ENCODE measurements at places on chromosomes 16 and 17.

DNA sequence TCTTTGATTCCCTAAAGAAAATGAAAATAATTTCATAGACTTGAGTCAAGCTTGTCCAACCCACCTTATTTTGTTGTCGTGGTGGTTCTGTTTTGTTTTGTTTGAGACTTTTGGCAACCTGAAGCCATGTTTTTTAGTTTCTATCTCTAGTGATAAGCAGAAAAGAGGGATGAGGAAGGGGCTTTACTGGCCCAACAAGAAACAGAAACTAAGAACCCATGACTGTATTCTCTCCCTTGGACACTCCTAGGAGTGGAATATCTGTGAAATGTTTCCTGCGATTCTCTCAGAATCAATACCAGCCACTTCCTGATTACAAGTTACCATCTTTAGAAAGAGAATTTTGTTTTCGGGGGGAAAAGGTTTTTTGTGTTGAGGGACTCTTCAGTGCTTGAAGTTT lies 207.5 kb downstream of the PRKCA start:
- no peak for ATAC-seq

DNA sequence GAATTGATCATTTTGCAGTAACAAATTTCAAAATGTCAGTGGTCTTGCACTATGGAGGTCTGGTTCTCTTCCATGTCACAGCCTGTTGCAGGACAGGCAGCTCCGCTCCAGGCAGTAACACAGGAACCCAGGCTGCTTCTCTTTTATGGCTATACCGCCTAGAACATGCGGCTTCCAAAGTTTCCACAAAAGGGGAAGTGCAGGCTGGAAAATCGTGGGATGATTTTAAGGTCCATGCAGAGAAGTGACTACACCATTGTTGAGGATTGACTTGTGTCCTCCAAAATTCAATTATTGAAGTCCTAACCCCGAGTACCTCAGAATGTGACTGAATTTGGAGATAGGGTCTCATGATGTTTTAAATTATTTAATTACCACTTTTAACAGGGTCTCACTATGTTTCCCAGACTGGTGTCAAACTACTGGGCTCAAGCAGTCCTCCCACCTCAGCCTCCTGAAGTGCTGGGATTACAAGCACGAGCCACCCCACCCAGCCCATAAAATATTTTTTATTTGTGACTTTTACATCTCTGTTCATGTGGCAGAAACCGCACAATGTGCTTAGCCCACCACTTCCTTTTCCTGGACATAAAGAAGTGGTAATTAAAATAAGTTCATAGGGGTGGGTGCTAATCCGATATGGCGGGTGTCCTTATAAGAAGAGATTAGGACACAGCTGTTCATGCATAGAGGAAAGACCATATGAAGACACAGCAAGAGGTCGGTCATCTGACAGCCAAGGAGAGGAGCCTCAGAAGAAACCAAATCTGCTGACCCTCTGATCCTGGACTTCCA lies 279.2 kb upstream of the RPL38 start:
- ATAC-seq: no peak

DNA sequence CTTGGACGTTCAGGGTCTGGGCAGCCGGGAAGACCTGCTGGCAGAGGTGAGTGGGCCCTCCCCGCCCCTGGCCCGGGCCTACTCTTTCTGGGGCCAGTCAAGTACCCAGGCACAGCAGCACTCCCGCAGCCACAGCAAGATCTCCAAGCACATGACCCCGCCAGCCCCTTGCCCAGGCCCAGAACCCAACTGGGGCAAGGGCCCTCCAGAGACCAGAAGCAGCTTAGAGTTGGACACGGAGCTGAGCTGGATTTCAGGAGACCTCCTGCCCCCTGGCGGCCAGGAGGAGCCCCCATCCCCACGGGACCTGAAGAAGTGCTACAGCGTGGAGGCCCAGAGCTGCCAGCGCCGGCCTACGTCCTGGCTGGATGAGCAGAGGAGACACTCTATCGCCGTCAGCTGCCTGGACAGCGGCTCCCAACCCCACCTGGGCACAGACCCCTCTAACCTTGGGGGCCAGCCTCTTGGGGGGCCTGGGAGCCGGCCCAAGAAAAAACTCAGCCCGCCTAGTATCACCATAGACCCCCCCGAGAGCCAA lies 8.6 kb upstream of the ABCC3 start:
- ATAC-seq: peak; percentile 97

GRCh38 chr17:27341041-27341471 lies 47.1 kb downstream of the WSB1 start:
- peak; percentile 64 for ATAC-seq

- no peak for ATAC-seq
Measured at GRCh38 chr16:31107465-31107867, 720 bp upstream of the BCKDK start.

- ATAC-seq: no peak
Measured at GRCh38 chr16:85708338-85708737, 19.6 kb upstream of the GINS2 start.

DNA sequence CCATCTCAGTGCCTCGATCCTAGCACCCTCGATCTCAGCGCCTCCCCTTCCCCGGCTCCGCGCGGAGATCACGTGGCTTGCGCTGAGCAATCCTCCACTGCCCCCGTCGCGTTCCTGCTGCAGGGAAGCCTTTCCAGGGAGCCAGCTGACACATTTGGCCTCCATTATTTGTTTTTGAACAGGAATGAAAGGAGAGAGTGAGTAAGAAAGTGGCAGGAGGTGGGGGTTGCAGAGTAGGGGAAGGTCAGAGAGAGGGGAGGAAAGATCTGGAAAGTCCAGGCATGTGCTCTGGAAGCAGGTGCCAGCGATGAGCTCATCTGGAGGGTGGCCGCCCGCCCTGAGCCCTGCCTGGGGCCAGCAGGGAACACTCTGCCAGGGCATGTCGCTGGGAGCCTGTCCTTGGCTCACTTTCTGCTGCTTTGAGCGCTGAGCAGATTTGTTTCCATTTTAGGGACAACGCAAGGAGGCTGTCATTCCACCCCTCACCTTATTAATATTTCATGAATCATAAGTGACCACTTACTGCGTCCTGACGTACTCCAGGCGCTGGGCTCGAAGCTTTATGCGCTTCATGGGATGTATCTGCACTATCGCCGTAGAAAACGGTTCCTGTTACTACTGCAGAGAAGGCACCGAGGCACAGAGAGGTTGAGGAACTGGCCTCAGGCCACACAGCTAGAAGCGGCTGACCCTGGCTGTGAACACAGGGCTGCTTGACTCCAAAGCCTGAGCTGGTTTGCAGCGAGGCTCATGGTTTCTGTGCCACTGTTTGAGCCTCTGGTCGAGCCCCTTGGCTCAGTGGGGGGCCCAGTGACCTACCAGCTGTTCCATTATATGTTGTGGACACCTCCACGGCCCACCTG lies 283.1 kb downstream of the SEC14L1 start:
- peak; percentile 50 for ATAC-seq

GRCh38 chr16:58054289-58054688 lies 28.7 kb downstream of the MMP15 start:
- no peak for ATAC-seq

- ATAC-seq: no peak
Measured at GRCh38 chr17:61878984-61879612, 15.8 kb upstream of the BRIP1 start.

DNA sequence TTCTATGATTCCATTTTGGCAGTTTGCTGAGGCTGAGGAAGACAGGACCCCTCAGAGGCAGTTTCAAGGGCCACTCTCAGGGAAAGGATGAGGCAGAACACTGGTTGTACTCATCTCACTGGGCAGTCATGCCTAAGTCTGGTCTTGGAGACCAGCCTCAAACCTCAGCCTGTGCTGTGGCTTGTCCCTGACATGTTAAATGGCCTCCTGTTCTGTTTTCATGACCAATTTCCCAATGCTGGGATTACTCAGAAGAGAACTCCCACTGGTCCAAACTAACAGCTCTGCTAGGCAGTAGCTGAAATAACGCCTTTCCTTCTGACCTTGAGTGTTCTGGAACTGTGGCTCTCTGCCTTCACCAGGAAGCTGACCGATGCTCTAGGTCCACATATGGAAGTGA lies 8.4 kb upstream of the SPDYE4 start:
- ATAC-seq: no peak

DNA sequence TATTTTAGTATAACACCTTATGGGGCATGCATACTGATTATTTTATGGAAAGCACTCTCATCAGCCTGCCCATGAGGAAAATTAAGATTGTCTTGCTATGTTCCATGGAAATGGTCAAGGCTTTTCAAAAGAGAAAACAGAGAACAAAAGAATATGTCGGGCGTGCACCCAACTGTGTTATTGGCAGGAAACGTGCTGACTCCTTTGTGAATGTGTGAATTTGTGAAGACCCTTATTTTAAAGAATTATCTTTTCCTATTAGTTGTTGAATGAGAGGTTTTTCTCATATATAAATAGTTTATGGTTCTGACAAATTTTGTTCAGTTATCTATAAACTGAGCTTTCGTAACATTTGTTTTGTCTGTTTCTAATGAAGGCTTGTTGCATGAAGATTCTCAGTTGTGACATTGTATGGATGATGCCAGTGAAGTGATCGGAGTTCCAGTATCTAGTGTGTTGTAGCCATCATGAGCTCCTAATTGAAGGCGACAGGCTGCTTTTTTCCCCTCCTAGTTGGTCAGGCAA lies 180.0 kb downstream of the BCAS3 start:
- no peak for ATAC-seq

DNA sequence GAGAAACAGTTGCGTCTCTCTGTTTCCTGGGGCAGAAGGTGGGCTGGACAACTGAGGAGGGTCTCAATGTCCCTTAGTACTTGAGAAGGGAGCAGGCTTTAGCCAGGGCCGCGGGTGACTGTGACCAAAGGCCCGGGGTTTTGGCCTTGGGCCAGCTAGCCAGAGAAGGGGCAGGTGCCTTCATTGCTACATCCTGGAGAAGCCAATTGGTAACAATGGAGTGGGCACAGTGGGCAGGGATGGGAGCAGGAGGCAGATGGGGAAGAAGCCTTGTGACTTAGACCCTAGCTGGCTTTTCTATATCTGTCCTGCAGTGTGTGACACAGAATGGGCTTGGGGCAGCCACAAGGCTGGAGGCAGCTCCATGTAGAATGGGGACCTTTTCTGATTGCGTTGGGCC lies 46.0 kb downstream of the CLEC16A start:
- no peak for ATAC-seq

DNA sequence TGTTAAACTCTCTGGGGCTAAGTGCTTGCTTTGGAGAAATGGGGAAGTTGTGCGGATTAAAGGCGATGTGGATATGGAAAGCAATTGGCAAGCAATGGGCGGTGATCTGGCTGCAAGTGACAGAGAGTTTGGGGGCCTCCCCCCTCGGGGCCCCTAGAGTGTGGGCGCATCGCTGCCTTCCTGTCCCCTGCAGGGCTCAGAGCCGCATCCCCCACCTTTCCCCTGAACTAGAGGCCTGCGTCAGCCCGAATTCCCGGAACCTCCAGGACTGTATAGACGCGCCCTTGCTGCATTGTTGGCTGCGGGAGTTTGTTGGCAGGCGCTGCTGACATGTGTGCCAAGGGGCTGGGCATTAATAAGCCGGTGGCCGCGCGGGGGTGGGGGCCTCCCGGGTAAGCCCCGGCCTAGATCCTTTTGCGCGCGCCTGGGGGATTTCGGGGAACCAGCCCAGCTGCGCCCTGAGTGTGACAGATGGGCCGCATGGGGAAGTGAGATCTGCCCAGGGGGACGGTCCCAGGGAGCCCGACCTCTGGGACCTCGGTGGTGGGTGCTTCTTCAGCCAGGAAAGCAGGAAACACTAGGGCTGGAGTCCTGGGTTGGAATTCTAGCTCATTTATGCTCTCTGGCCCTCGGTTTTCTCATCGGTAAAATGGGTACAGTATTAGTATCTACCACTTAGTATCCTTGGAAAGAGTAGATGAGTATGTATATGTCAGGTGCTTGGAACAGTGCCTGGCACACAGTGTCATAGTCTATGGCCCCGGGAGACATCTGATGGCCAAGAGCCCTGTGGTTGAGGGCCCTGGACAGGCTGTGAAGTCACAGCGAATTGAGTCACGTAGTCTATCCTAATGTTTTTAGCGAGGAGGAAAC lies 1.0 kb downstream of the EEF2K start:
- ATAC-seq: peak; percentile 46

GRCh38 chr17:57264776-57265175 lies 8.5 kb downstream of the MSI2 start:
- ATAC-seq: no peak

- no peak for ATAC-seq
Measured at GRCh38 chr17:11031787-11032186, 193.9 kb upstream of the PIRT start.

- ATAC-seq: no peak
Measured at GRCh38 chr17:83103200-83103942, 24.0 kb downstream of the METRNL start.

DNA sequence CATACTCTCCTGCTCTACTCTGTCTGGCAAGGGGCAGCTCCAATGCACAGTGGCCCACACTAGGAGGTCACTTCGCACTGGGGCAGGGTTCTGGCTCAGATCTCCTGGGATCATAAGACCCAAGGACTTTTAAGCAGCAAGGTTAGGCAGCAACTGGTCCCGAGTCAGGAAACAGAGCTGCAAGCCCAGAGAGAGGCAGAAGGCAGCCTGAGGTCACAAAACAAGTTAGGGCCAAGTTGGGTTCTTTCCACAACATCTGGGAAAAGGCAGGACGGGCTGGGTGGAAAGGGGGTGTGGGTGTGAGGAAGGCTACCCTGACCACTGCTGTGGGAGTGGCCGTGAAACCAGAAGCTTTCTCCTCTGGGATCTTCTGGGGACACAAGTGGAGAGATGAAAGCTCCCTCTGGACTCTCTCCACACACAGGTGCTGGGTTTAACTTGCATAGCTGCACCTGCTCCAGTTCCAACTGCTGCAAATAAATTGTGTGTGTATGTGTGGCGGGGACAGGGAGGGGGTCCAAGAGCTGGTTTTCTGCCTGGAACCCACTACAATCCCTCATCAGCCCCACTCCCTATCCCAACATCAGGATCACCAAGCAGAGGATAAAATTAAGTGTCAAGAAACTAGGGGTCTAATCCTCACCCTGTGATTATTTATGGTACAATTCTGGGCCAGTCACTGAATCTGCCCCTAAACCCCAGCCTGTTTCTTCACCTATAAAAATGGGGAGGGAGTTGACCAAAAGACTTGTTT lies 8.0 kb upstream of the TSPOAP1 start:
- ATAC-seq: no peak

GRCh38 chr16:13429416-13429815 lies 490.5 kb upstream of the ERCC4 start:
- ATAC-seq: no peak

DNA sequence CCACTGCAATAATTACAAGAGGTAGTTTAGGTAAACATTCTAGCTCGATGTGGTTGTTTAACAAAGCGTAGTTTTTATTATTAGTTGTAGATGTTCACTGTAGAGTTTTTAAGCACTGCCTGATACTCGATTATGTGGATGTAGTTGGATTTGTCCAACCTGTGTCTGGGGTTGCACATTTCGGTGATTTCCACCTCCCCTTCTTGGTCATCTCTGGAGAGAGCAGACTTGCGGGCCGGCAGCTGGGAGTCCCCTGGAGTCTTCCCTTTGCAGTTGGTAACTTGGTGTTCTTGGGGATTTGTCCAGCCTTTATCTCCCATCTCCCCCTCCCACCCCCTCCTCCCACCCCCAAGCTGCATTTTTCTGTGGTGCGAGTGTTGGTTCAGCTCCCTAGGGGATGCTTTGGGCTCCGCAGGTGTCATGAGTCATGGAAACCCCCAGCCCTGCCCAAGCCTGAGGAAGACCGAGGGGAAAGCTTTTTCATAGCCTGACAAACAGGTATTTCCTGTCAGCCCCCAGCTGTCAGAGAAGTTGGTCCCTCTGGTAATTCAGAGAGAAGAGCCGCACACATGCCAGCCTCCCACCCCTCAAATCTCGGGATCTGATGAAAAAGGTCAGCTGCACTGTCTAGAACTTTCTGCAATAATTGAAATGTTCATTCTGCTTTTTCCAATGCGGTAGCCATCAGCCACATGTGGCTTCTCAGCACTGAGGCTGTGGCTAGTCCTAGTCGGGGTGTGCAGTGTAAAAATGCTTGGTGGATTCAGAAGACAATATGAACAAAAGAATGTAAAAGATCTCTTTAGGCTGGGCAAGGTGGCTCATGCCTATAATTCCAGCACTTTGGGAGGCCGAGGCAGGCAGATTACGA lies 50.3 kb downstream of the KSR1 start:
- no peak for ATAC-seq

Data from motor neuron (in vitro differentiated cells).